ENCODE measurements at places on chromosomes 6 and 20. TPM values are rescaled to one million over a fixed set of nuclear protein-coding genes. Genes with fewer than 3 reads are reported as not detected.

The CD40 gene
- 0.05 TPM for total RNA-seq

The RCAN2 gene
- 19.6 TPM for total RNA-seq

The C20orf173 gene
- total RNA-seq: not detected

The PDE10A gene
- 2.4 TPM for total RNA-seq

The TFAP2D gene
- not detected for total RNA-seq

The PAX1 gene
- total RNA-seq: not detected

The CTAGE9 gene
- total RNA-seq: not detected

DNA sequence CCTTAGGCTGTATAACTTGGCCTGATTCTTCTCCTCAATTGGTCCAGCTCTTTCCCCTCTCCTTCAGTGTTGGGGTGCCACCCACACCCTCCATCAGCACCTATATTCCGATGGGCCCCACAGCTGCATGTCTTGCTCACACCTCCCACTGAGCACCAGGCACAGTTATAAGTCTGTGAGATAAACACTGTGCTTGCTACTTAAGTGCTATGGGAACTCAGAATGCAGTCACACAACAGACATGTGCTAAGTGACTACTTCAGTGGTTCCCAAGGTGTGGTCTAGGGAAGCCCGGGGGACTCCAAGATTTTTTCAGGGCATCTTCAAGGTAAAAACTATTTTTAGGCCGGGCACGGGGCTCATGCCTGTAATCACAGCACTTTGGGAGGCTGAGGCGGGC is 7.3 kb downstream of the ZC3H12D start:
- no peak overlapping the region for H3K4me3 ChIP-seq
- H3K27ac ChIP-seq: no peak overlapping the region
- no peaks in the 10 kb centered on the region for H3K4me1 ChIP-seq
- H3K36me3 ChIP-seq: no peaks in the 10 kb centered on the region
- H3K27me3 ChIP-seq: no peaks in the 10 kb centered on the region

- H3K4me1 ChIP-seq: no peaks in the 10 kb centered on the region
- H3K36me3 ChIP-seq: peaks cover 84% of the 10 kb centered on the region
- no peak overlapping the region for H3K4me3 ChIP-seq
- no peak for DNase-seq
- no peak overlapping the region for H3K27ac ChIP-seq
- H3K27me3 ChIP-seq: no peaks in the 10 kb centered on the region
These were observed 32.0 kb downstream of the ELMO2 start for GRCh38 chr20:46374383-46374782.

- H3K27ac ChIP-seq: no peak overlapping the region
- DNase-seq: no peak
- H3K36me3 ChIP-seq: peaks cover 88% of the 10 kb centered on the region
- H3K27me3 ChIP-seq: no peaks in the 10 kb centered on the region
- no peak overlapping the region for H3K4me3 ChIP-seq
These were observed 9.5 kb downstream of the TXNDC5 start for GRCh38 chr6:7901056-7901455.

DNA sequence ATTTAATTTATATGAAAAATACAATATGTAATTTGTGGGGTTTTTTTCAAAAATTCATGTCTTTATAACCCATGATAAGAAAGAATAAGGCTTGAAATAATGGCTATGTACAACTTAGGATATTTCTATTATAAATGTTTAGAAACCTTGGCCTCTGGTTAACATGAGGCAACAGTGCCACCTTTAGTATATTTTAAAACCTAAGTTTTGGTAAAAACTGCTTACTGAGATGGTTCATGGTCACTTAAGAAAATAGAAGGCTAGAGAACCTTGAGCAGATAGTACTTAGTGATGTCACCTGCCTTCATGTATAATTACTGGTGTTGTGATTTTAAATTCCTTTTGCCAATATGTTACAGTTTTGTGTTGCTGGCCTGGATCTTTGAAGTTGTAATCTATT is 176.4 kb downstream of the ADGB start:
- H3K36me3 ChIP-seq: no peaks in the 10 kb centered on the region
- H3K4me1 ChIP-seq: no peaks in the 10 kb centered on the region
- no peaks in the 10 kb centered on the region for H3K27me3 ChIP-seq
- H3K4me3 ChIP-seq: no peak overlapping the region

DNA sequence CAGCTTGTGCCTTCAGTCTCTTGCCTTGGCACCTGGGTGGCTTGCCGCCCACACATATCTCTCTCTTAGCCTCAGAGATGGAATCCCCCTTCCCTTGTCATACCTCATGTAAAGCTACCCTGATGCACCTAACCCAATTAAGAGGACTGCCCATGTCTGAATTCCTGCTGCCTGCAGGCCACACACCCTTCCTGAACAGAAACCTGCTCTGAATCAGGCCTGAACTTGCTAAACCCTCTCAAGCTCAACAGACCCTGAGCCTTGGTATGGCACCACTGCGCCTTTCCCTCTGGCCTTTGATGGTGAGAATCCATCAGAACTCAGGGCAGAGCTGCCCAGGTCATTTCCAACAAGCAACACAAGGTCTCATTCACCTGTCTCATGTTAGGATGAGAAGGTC is 5.2 kb downstream of the RAET1G start:
- no peak for DNase-seq
- H3K36me3 ChIP-seq: no peaks in the 10 kb centered on the region
- no peak overlapping the region for H3K27ac ChIP-seq
- H3K4me1 ChIP-seq: peaks cover 3% of the 10 kb centered on the region
- no peak overlapping the region for H3K4me3 ChIP-seq
- H3K27me3 ChIP-seq: no peaks in the 10 kb centered on the region

- no peaks in the 10 kb centered on the region for H3K27me3 ChIP-seq
- no peak overlapping the region for H3K4me3 ChIP-seq
- peaks cover 18% of the 10 kb centered on the region for H3K4me1 ChIP-seq
- no peaks in the 10 kb centered on the region for H3K36me3 ChIP-seq
- H3K27ac ChIP-seq: no peak overlapping the region
These were observed 122.8 kb upstream of the CDH4 start for GRCh38 chr20:61129311-61129710.

DNA sequence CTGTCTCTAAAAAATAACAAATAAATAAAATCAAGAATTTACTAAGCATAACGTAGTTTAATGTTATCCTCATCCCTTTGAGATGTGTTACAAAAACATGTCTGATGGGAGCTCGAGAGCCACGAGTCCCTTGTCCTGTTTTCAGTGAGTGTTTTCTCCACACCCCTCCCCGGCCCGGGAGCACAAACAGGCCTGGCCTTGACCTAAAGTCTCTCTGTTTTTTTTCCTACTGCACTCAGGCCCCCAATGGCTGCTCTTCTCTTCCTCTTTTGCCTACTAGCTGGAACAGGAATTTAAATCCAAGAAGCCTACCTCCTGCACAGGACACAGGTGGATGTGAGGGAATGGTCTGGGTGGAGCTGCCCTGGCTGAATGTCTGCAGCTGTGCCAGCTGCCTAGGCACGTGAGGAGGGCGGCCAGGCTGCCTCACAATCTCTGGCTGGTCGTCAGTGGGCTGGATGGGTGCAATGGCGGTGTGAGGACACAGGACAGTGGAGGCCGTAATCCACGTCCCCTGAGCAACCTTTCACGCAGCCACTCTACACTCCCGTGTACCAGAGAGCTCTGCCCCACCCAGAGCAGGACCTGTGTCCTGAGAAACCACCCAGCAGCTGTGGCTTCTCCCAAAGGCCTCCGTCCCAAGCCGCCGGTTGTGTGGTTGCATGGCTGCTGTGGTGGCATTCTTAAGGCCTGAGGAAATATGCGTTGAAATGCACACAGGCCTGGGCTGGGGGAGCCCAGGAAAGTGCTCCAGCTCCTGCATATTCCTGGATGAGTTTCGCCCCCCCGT is 117.5 kb downstream of the FAM120B start:
- no peaks in the 10 kb centered on the region for H3K36me3 ChIP-seq
- H3K4me3 ChIP-seq: no peak overlapping the region
- no peak overlapping the region for H3K27ac ChIP-seq
- H3K27me3 ChIP-seq: no peaks in the 10 kb centered on the region
- DNase-seq: no peak

- H3K4me1 ChIP-seq: no peaks in the 10 kb centered on the region
- H3K36me3 ChIP-seq: no peaks in the 10 kb centered on the region
- 0 out of 2 replicates have a peak, but pooled peaks cover 5% of the 10 kb centered on the region for H3K27me3 ChIP-seq
- H3K27ac ChIP-seq: no peak overlapping the region
These were observed 84.0 kb upstream of the LRFN2 start for GRCh38 chr6:40671001-40671693.

- H3K36me3 ChIP-seq: no peaks in the 10 kb centered on the region
- no peak for DNase-seq
- H3K27me3 ChIP-seq: no peaks in the 10 kb centered on the region
- no peak overlapping the region for H3K4me3 ChIP-seq
- H3K27ac ChIP-seq: no peak overlapping the region
These were observed 106.8 kb upstream of the MARCKS start for GRCh38 chr6:113750151-113750855.

DNA sequence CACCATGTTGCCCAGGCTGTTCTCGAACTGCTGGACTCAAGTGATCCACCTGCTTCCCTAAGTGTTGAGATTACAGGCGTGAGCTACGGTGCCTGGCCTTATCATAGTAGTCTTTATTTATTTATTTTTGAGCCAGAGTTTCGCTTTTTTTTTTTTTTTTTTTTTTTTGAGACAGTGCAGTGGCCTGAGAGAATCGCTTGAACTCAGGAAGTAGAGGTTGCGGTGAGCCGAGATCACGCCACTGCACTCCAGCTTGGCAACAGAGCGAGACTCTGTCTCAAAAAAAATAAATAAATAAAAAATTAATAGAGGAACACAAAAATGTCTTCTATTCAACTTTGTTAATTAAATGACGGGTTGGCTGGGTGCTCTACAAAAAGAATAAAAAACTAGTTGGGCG is 12.9 kb downstream of the MAPRE1 start:
- H3K4me1 ChIP-seq: no peaks in the 10 kb centered on the region
- H3K4me3 ChIP-seq: no peak overlapping the region
- no peak for DNase-seq

GRCh38 chr6:150711584-150712504 is 112.2 kb downstream of the PLEKHG1 start:
- 0 out of 2 replicates have a peak, but pooled peaks cover 6% of the 10 kb centered on the region for H3K27me3 ChIP-seq
- H3K4me3 ChIP-seq: no peak overlapping the region
- H3K4me1 ChIP-seq: no peaks in the 10 kb centered on the region
- no peaks in the 10 kb centered on the region for H3K36me3 ChIP-seq

GRCh38 chr20:53839423-53840176 is 230.8 kb downstream of the BCAS1 start:
- no peak overlapping the region for H3K27ac ChIP-seq
- H3K4me3 ChIP-seq: no peak overlapping the region

GRCh38 chr20:24436160-24436559 is 33.3 kb upstream of the SYNDIG1 start:
- H3K36me3 ChIP-seq: no peaks in the 10 kb centered on the region
- no peak overlapping the region for H3K4me3 ChIP-seq
- 0 out of 2 replicates have a peak, but pooled peaks cover 3% of the 10 kb centered on the region for H3K27me3 ChIP-seq
- no peak overlapping the region for H3K27ac ChIP-seq
- no peak for DNase-seq
- no peaks in the 10 kb centered on the region for H3K4me1 ChIP-seq

- H3K27ac ChIP-seq: no peak overlapping the region
- H3K36me3 ChIP-seq: no peaks in the 10 kb centered on the region
- H3K4me1 ChIP-seq: no peaks in the 10 kb centered on the region
- no peak overlapping the region for H3K4me3 ChIP-seq
These were observed 28.9 kb downstream of the PSMB9 start for GRCh38 chr6:32882879-32883250.

GRCh38 chr6:118200160-118200559 is 293.1 kb downstream of the SLC35F1 start:
- no peaks in the 10 kb centered on the region for H3K27me3 ChIP-seq
- no peaks in the 10 kb centered on the region for H3K4me1 ChIP-seq
- no peaks in the 10 kb centered on the region for H3K36me3 ChIP-seq
- H3K27ac ChIP-seq: no peak overlapping the region
- no peak for DNase-seq

DNA sequence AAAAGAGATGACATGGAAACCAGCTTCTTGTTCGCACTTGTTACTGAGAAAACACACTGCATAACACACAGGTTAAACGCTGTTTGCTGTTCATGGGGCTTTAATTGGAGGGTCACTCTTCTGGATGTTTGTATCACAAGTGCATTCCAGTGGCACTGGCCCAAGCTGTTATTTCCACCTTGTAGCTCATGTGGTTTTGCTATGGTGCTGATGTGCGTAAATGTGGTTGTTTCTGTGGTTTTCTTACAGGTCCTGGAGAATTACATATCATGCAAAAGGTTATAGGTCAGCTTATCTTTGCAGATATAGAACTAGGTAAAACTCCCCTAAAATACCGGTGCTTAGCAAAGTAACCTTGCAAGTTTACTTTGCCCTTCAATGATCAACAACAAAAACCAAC is 89.3 kb upstream of the AHI1 start:
- no peak overlapping the region for H3K4me3 ChIP-seq
- no peak for DNase-seq
- H3K27ac ChIP-seq: no peak overlapping the region
- H3K4me1 ChIP-seq: no peaks in the 10 kb centered on the region
- no peaks in the 10 kb centered on the region for H3K36me3 ChIP-seq
- no peaks in the 10 kb centered on the region for H3K27me3 ChIP-seq

GRCh38 chr20:7959484-7959883 is 19.2 kb upstream of the HAO1 start:
- no peaks in the 10 kb centered on the region for H3K36me3 ChIP-seq
- no peak overlapping the region for H3K27ac ChIP-seq
- no peak overlapping the region for H3K4me3 ChIP-seq
- H3K4me1 ChIP-seq: no peaks in the 10 kb centered on the region
- DNase-seq: no peak
- H3K27me3 ChIP-seq: no peaks in the 10 kb centered on the region

- no peaks in the 10 kb centered on the region for H3K27me3 ChIP-seq
- H3K27ac ChIP-seq: no peak overlapping the region
- no peak for DNase-seq
- H3K36me3 ChIP-seq: peaks cover 3% of the 10 kb centered on the region
- H3K4me1 ChIP-seq: peaks cover 42% of the 10 kb centered on the region
These were observed 38.9 kb downstream of the SAMD5 start for GRCh38 chr6:147547369-147547902.

DNA sequence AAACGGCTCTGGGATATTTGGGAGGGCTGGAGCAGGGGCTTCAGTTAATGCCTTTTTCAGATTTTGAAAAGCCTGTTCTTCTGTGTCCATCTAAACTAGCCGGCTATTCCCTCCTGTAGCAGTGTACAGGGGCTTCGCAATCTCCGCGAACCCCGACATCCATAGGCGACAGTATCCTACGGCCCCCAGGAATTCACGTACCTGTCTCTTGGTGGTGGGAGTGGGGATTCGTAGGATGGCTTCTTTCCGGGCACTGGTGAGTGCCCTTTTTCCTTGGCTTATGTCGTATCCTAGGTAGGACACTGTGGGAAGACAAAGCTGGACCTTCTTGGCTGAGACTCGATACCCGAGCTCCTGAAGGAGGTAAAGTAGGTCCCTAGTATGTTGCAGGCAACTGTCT is 153.1 kb downstream of the TRIM27 start:
- H3K27ac ChIP-seq: no peak overlapping the region
- no peaks in the 10 kb centered on the region for H3K4me1 ChIP-seq
- H3K36me3 ChIP-seq: no peaks in the 10 kb centered on the region
- no peak overlapping the region for H3K4me3 ChIP-seq

DNA sequence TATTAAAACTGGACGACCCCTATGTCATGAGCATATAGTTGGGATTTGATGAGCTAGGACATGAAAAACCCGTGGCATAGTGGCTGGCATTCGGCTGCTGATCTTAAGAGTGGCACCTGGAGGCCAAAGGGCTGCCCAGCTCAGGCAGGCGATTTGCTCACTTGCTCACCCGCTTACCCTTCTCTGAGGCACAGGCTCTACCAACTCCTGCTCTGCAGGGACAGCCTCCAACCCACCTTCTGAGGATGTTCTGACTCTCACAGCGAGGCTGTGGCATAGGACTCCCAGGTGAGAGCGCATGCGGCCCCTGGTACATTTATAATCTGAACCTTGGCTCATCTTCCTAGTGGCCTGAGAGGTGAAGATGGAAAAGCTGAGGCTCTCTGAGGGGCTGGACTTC is 995 bp downstream of the RSPO4 start:
- no peaks in the 10 kb centered on the region for H3K4me1 ChIP-seq
- H3K27me3 ChIP-seq: peaks cover 26% of the 10 kb centered on the region
- H3K27ac ChIP-seq: no peak overlapping the region
- H3K4me3 ChIP-seq: no peak overlapping the region
- DNase-seq: no peak
- H3K36me3 ChIP-seq: no peaks in the 10 kb centered on the region

Measured in SJSA1 (cell line).